ENCODE measurements at places on chromosomes 12 and 14. TPM values are rescaled to one million over a fixed set of nuclear protein-coding genes. Genes with fewer than 3 reads are reported as not detected.

- H3K4me1 ChIP-seq, result no peaks in the 10 kb centered on the region
- no peak overlapping the region for H3K27ac ChIP-seq
Observed at GRCh38 chr12:124633365-124634362, 66.3 kb upstream of the NCOR2 start.

DNA sequence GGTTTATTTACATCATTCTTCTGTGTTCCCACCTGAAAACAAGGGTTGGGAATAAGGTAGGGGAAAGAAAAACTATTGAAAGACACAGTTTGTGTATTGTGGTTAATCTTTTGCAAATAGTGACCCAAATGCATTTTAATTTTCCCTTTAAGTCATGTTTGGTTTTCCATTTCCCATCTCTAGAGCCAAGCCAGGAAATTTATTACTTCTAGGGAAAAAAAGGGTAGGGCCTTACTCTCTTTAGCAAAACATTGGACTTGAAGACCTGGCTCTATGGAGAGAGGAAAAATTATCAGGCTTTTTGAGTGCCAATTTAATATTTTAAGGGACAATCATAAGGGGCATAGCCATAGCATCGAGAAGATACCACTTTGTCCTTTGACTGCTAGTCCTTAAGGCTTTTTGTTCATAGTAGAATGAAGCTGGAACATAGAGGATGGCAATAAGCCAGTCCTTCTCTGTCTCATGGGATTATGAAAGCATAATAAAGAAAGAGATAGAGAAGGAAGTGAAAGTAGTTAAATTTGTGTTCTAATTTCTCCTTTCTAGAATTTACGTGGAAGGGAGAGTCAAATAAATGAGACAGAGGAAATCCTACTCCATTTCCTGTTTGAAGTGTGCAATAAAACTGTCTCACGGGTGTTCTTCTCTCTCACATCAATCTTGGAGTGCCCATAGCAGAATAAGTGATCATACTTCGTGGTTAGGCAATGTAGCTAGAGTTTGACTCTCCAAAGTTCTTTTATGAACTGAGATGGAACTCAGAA is 50.9 kb upstream of the PPFIA2 start:
- no peak overlapping the region for H3K27ac ChIP-seq
- no peak overlapping the region for H3K4me3 ChIP-seq
- H3K27me3 ChIP-seq, result no peaks in the 10 kb centered on the region
- DNase-seq, result no peak
- H3K4me1 ChIP-seq, result no peaks in the 10 kb centered on the region

DNA sequence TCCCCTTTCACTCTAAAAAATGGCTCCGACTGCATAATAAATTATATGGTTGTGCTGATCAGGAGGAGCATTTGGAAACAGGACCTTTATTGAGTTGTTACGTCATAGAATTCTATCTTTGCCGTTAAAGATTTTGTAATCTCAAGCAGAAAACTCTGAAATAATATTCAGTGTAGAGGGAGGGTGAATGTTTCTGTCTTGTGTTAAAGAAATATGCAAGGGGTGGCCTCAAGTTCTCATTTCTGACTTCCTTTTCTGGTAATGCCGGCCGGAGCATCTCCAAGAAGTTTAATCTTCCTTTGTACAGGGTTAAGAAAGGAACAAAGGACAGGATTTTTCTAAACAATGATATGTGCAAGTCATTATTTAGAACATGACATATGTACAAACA is 165.1 kb downstream of the SLC38A4 start:
- H3K27me3 ChIP-seq, result no peaks in the 10 kb centered on the region
- H3K27ac ChIP-seq, result peak overlapping the region; percentile 50
- H3K4me3 ChIP-seq, result no peak overlapping the region
- H3K36me3 ChIP-seq, result no peaks in the 10 kb centered on the region

- H3K27me3 ChIP-seq, result no peaks in the 10 kb centered on the region
- H3K36me3 ChIP-seq, result no peaks in the 10 kb centered on the region
- H3K4me1 ChIP-seq, result peaks cover 3% of the 10 kb centered on the region
- no peak overlapping the region for H3K27ac ChIP-seq
Observed at GRCh38 chr12:59046763-59047534, 126.6 kb upstream of the LRIG3 start.

- H3K27ac ChIP-seq, result no peak overlapping the region
- no peak for DNase-seq
- no peaks in the 10 kb centered on the region for H3K4me1 ChIP-seq
- no peaks in the 10 kb centered on the region for H3K27me3 ChIP-seq
- no peak overlapping the region for H3K4me3 ChIP-seq
Observed at GRCh38 chr12:127640181-127640886, 626.6 kb upstream of the TMEM132C start.

GRCh38 chr12:7108796-7109571 is at the start of gene C1RL:
Gene C1RL, minus strand, starts transcription at chr12:7109214. Its CDS starts 34 bp downstream, at chr12:7109180.
- H3K4me3 ChIP-seq, result peak within 1 kb of the TSS; percentile 73
- no peaks in the 10 kb centered on the region for H3K27me3 ChIP-seq
- H3K27ac ChIP-seq, result peak within 1 kb of the TSS; percentile 96
- H3K36me3 ChIP-seq, result peaks cover 9% of the 10 kb centered on the region

GRCh38 chr12:34298971-34299801 is 276.9 kb downstream of the ALG10 start:
- peak; percentile 10 for DNase-seq
- no peaks in the 10 kb centered on the region for H3K36me3 ChIP-seq
- H3K27me3 ChIP-seq, result no peaks in the 10 kb centered on the region

GRCh38 chr14:58824106-58824505 is 186.3 kb downstream of the DACT1 start:
- no peak overlapping the region for H3K27ac ChIP-seq
- no peak overlapping the region for H3K4me3 ChIP-seq
- H3K4me1 ChIP-seq, result no peaks in the 10 kb centered on the region
- DNase-seq, result no peak
- no peaks in the 10 kb centered on the region for H3K27me3 ChIP-seq

- no peaks in the 10 kb centered on the region for H3K36me3 ChIP-seq
- no peaks in the 10 kb centered on the region for H3K4me1 ChIP-seq
- no peak for DNase-seq
- no peaks in the 10 kb centered on the region for H3K27me3 ChIP-seq
- no peak overlapping the region for H3K27ac ChIP-seq
Observed at GRCh38 chr12:21913823-21914222, 27.4 kb downstream of the ABCC9 start.

CSRNP2 gene
- 21.2 TPM for total RNA-seq

GRCh38 chr14:88631091-88631490 is 68.3 kb downstream of the ZC3H14 start:
- H3K27me3 ChIP-seq, result no peaks in the 10 kb centered on the region
- no peak overlapping the region for H3K27ac ChIP-seq
- no peak overlapping the region for H3K4me3 ChIP-seq
- no peak for DNase-seq

GRCh38 chr14:75064205-75064567 is 362 bp upstream of the ACYP1 start:
- H3K27ac ChIP-seq, result peak overlapping the region; percentile 69
- H3K27me3 ChIP-seq, result no peaks in the 10 kb centered on the region
- H3K4me3 ChIP-seq, result peak overlapping the region; percentile 67

- H3K4me1 ChIP-seq, result no peaks in the 10 kb centered on the region
- no peaks in the 10 kb centered on the region for H3K27me3 ChIP-seq
- no peak overlapping the region for H3K27ac ChIP-seq
- peaks cover 16% of the 10 kb centered on the region for H3K36me3 ChIP-seq
- DNase-seq, result no peak
Observed at GRCh38 chr14:89279649-89280232, 137.3 kb downstream of the FOXN3 start.

DNA sequence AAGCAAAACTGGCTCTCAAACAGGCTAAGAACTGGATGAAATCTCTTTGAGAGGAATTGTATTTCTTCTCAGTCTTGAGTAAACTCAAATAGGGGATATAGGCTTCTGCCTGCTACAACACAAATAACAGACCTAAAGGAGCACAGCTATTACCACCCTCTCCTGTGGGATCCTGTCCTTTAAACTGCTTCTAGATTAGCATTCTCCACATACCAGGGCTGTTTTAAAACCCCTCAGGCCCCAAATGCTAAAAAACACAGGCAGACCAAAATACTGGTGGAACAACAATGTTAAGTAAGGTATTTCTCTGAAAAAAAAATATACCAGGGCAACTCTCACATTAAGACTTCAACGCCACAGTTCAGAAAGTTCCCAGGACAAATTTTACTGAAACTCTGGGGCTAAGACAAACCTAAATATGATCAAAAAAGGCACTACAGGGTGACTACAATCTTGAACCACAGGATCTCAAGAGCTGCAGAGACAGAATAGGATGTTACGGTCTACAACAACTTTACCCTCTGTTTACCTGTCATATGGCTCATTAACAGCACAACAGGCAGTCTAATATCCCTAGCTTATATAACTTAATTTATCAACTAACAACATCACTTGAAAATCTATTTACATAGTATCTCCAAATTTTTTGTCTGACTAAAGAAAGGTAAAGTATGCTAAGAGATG is 7.2 kb downstream of the CPNE8 start:
- no peaks in the 10 kb centered on the region for H3K27me3 ChIP-seq
- no peak overlapping the region for H3K4me3 ChIP-seq
- H3K27ac ChIP-seq, result no peak overlapping the region
- H3K4me1 ChIP-seq, result peaks cover 12% of the 10 kb centered on the region

DNA sequence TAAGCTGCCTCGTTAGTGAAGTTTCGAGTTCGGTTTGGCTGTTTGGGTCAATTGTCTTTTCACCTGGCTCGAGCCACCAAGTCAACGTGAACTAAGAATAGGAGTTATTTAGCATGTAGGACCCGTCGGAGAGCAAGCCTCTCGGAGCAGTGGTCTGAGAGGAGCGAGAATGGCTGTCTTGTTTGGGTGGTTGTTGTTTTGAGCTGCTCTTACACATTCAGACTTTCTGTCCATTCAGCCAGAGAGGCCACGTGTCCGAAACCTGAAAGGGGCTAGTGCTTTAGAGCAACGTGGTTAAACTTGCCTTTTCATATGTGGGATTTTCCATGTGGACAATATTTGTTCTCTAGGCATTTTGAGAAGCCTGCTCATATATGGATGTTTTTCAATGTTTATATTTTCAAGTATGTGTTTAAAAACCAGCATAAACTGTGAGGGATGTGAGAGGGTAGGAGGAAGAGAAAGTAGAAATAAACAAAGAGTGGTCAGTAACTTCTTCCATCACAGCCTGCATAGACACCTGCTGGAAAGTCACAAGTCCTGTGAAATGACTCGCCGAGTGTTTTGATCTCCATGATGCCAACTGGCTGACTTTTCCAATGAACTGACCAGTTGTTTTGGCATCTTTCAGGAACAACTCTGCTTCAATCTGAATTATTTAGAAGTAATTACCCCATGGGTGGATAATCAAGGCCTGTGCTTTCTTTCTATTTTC is 221.0 kb downstream of the ASCL1 start:
- H3K27me3 ChIP-seq, result no peaks in the 10 kb centered on the region
- H3K4me3 ChIP-seq, result no peak overlapping the region
- DNase-seq, result no peak
- H3K27ac ChIP-seq, result no peak overlapping the region

Data from lower lobe of right lung (tissue), 2 donors.